ENCODE measurements at places on chromosomes 16 and 17.

DNA sequence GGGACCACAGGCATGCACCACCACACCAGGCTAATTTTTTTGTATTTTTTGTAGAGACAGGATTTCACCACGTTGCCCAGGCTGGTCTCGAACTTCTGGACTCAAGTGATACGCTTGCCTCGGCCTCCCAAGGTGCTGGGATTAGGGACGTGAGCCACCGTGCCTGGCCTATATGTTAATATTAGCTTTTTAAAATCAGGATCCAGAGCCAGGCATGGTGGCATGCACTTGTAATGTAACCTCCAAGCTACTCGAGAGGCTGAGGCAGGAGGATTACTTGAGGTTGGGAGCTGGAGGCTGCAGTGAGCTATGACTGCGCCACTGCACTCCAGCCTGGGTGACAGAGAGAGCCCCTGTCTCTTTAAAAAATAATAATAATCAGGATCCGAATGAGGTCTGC is 8.5 kb upstream of the ADCY7 start:
- no peak for DNase-seq

- DNase-seq, result no peak
Measured at GRCh38 chr16:89430436-89431157, 59.8 kb downstream of the ANKRD11 start.

DNA sequence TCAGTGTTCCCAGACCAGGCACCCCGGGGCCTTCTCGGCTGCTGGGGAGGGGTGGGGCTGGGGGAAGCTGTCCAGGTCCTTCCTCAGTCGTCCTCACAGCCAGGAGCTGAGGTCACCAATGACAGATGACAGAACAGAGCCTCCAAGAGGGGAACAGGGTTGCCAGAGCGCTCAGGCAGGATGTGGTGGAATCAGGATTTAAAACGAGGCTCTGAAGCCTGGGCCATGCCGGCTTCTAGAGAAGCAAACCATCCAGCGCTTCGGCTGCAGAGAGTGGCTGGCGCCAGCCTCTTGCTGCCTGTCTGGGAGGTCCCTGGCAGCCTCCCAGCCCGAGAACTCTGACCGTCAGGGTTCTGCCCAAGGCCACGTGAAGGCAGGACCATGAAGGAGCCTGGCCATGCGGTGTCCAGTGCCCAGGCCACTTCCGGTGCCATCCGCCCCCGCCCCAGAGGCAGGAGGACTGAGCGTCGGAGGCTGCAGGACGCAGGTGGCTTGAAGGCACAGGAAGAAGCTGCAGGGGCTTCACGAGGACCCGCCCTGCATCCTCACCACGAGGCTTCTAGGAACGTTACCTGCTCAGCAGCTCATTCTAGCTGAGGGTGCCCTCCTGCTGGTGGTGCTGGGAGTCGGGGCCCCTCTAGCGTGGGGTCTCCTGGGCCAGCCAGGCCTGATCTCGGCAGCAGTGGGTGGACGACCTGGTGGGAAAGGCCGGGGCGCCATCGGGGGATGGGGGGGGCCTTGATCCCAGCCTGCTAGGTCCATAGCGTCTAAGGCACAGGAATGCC is 78.5 kb downstream of the KLHDC4 start:
- no peak for DNase-seq

GRCh38 chr17:78899361-78900260 is 3.4 kb downstream of the CEP295NL start:
- DNase-seq, result no peak

GRCh38 chr17:50513495-50513894 is 5.3 kb downstream of the MYCBPAP start:
- DNase-seq, result no peak

Data from CD4-positive, CD25-positive, alpha-beta regulatory T cell (primary cell).